ENCODE measurements at places on chromosomes 16 and 17.

GRCh38 chr17:4508207-4508606 is 9.5 kb downstream of the SPNS2 start:
- no peak for DNase-seq

- DNase-seq: no peak
These were observed 178.5 kb upstream of the TBX2 start for GRCh38 chr17:61221181-61221580.

- no peak for DNase-seq
These were observed 87.7 kb downstream of the ENGASE start for GRCh38 chr17:79162012-79162963.

- no peak for DNase-seq
These were observed 2.5 kb upstream of the SMPD3 start for GRCh38 chr16:68450741-68451255.

GRCh38 chr17:17725752-17726457 is 44.6 kb downstream of the RAI1 start:
- DNase-seq: no peak

GRCh38 chr16:20704281-20704680 is 6.8 kb upstream of the ACSM1 start:
- DNase-seq: no peak

DNA sequence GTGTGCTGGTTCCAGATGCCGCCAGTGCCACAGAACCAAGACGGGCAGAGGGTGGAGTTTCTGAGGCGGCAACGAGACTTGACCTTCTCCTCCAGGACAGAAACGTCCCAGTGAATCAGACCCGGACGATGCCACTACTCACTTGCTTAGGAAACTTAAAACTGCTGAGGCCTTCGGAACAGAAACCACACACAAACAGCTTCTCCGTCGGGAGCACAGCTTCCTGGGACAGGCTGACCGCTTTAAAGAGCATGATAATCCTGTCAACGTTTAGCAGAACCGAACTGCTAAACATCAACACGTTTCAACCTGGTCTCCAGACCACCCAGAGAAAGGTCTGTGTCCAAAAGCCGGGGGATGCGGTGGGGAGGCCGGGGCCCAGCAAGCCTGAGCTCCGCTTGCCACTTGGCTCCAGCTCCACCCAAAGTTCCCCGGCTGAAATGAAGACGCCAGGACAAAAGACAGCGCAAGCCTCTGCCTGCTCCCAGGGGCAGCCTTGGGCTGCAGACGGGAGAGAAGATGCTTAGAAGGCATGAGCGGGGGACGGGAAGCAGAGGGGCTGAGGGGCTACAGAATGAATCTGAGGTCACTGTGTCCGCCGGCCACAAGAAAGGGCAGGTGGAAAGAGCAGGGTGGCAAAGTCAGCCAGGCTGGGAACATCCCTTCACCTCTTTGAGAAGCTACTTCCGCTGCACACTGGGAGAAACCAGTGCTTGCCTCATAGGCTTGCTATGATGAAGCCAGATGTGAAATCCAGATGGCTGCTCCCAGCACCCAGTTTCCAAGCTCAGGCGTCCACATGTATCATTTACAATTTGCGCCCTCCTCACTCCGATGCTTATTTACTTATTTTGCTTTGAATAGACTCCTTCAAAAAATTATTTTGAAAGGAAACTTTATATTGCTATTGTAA is 69.0 kb downstream of the MRM3 start:
- no peak for DNase-seq

DNA sequence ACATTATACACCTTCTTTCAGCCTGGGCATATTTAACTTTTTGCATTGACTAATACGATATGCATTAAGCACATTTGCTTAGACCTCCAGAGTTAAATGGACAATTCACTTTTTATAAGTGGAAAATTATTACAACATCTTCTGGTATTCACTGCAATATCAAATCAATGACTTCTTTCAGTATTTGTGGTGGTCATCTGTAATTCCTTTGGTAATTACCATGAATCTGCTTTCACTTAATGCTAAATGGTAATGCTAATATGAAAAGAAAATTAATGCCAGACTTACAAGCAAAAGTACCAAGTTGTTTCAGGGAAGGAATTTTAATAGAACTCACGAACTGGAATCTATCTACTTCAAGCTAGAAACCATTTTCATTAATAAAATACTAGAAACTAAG is 6.4 kb downstream of the GPATCH8 start:
- DNase-seq: no peak

- peak; percentile 53 for DNase-seq
These were observed 13.2 kb downstream of the SREBF1 start for GRCh38 chr17:17823433-17824118.

- DNase-seq: no peak
These were observed 6.4 kb upstream of the ATP2A3 start for GRCh38 chr17:3970668-3971067.

DNA sequence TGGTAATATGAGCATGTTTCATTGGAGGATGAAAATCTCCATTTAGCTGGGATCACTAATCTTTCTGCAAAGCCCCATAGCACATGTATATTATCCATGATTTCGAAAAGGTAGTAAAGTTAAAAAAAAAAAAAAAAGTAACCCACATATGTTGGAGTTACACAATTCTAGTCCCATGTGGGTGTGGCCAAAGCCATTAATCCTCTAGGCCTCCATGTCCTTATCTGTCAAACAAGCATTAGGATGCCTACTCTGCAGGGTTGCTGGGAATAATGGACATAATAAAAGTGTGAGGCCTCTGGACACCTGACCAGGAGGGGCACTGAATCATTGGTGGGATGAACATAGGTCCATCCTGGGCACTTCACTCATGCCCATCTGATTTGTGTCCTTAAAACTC is 29.2 kb upstream of the VAT1L start:
- no peak for DNase-seq

- DNase-seq: no peak
These were observed 25.1 kb downstream of the TBX4 start for GRCh38 chr17:61477204-61477834.

- no peak for DNase-seq
These were observed 383.1 kb downstream of the KCNJ2 start for GRCh38 chr17:70552230-70552981.

- no peak for DNase-seq
These were observed 181.3 kb downstream of the CDH13 start for GRCh38 chr16:82808036-82808435.

DNA sequence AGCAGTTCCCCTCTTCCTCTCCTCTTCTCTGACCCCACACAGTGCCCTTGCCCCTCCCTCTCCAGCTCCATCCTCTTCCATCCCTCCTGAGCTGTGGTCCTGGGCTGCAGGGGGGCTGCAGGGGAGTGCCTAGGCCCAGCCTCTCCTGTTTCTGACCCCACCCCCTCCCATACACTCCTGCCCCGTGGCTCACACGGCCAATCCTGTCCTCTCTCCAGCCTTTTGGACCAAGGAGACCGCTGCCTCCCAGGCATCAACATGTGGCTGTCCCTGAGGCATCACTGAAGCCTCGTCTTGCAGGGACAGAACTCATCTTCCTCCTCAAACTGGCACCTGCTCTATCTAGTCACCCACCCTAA is 6.7 kb downstream of the CLUH start:
- DNase-seq: no peak

- no peak for DNase-seq
These were observed 26.3 kb downstream of the LAT start for GRCh38 chr16:29011112-29011511.

- no peak for DNase-seq
These were observed 107.6 kb downstream of the ZNF423 start for GRCh38 chr16:49748322-49748721.

- DNase-seq: no peak
These were observed 372.2 kb upstream of the CDH11 start for GRCh38 chr16:65494080-65494479.

DNA sequence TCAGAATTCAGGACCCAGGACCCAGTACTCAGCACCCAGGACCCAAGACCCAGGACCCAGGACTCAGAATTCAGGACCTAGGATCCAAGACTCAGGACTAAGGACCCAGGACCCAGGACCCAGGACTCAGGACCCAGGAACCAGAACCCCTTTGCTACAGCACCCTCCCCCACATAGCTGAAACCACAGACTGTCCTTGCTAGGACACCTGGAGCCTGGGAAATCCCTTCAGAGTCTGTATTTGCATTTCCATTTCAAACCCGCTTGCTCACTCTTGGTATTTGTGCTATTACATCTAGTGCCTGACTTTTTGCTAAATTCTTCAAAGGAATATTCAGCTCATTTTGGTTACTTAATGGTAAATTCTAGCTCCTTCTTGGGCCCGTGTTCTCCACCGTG is 275.8 kb upstream of the MAF start:
- DNase-seq: no peak

GRCh38 chr16:67673712-67674580 is 7.3 kb downstream of the C16orf86 start:
- DNase-seq: no peak

DNA sequence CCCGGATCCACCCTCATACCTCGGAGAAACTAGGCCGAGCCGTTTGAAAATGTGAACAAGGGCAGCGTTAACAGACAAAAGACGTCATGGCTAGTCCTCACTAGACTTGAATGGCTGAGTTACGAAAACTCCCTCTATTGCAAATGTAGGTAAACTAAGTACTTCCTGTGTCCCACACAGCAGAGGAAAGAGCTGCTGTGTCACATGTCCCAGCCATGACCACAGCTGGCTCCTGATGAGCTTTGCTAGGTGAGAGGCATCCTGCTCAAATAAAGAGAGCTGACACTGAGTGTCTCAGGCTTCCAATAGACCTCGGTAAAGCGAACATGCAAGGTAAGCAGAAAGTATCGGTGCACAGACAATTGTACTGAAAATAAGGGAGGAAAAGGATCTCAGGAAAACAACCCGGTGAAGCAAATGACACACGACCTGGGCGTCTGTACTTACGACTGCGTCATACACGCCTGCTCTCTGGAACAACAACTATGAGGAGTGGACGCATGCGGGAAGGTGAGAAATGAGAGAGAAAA is 26.0 kb downstream of the TMEM204 start:
- no peak for DNase-seq

- DNase-seq: no peak
These were observed 11.1 kb downstream of the DEXI start for GRCh38 chr16:10931134-10931533.

- DNase-seq: no peak
These were observed 18.5 kb upstream of the SPDYE4 start for GRCh38 chr17:8776881-8777280.

- DNase-seq: no peak
These were observed 106.3 kb upstream of the CRHR1 start for GRCh38 chr17:45677770-45678169.

- DNase-seq: no peak
These were observed 261.8 kb downstream of the CDH13 start for GRCh38 chr16:82888591-82889001.

DNA sequence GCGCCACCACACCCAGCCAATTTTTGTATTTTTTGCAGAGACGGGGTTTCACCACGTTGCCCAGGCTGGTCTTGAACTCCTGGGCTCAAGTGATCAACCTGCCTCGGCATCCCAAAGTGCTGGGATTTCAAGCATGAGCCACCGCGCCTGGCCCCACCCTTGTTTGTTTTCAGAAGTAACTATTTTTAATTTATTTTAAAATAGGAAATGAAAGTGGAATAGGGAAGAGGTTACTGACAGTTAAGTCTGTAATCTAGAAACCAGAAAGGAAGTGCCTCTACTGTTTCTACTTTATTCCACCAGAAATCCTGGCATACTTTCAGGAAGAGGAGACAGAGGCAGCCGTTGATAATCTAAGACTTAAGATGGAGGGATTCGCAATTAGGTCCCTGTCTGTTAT is 225.6 kb downstream of the TANC2 start:
- DNase-seq: no peak

DNA sequence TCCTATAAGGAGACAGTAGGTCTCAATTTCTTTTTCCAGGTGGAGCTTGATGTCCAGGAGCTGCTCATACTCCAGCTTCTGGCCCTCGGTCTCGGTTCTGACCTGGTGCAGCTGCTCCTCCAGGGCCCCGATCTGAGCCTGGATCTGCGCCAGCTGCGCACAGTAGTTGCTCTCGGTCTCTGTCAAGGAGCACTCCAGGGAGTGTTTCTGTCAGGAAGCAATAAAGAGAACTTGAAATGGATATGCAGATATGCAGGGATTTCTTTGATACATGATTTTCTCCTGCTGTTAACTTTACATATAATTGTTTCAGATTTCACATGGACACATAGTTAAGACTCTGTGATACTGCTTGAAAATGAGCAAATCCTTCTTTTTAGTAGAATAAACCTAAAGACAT is 4.7 kb downstream of the KRT25 start:
- DNase-seq: no peak

DNA sequence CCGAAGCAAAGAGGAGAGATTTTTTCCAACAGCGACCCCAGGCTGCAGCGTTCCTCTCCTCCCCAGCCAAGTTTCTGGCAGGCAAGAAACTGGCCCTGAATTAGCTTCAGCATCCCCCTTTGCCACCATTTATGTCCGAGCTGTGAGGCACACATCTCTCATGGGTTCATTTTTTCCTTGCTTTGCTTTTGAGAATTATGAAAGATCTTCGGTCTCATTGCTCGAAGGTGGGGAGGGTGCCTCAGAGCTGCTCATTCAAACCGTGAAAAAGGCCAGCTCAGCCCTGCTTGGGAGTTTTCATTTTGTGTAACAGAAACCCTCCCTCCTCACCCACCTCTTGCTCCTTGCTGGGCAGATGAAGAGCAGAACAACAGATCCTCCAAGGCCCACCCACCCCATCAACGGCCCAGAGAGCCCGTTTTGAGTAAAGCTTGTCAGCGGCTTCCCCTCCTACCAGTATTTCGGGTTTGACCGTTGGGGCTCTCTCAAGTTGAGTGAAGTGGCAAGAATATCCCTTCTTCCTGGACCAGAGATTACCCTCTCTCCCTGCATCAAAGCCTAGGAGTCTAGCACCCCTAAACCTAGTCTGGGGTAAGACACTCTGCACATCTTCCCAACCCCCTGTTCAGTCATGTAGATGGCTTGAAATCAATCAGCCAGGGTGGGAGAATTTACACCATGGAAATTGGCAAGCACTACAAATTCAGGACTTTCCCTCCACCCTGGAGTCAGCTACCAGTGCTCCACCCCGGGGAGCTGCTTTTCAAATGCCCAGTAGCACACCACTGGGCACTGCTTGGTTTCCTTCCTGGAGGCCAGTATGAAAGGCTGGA is 1.8 kb downstream of the CCR7 start:
- no peak for DNase-seq

DNA sequence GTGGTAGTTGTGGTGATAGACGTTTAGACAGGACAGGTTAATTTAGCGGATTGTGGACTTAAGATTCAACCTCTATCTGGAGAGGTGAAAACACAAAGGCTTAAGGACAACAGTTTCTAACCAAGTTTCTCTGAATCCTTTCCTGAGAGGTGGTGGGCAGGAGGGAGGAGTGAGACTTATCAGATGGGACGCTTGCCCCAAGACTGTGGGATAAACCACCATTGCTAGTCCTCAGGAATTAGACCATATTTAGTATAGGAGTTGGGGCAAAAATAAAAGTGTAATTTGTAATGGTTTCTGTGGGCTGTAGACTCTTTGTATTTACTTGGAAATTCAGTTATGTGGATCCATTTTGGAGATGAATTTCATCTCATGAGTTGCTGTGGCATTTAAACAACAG is 6.6 kb downstream of the PDP2 start:
- no peak for DNase-seq

GRCh38 chr17:29368926-29369325 is 21.2 kb upstream of the TAOK1 start:
- no peak for DNase-seq

All from mesothelial cell of epicardium (in vitro differentiated cells).